ENCODE measurements at places on chromosomes 2 and 18.
A peak's percentile ranks its signal among the peaks of the same experiment; 100 is the strongest.

GRCh38 chr2:212242724-212243123, 295.9 kb downstream of the ERBB4 start:
- peak; percentile 93 for DNase-seq

- no peak for DNase-seq
These were observed 14.6 kb downstream of the UGP2 start for GRCh38 chr2:63856303-63856603.

- no peak for DNase-seq
These were observed 44.4 kb upstream of the MBP start for GRCh38 chr18:77177009-77177408.

DNA sequence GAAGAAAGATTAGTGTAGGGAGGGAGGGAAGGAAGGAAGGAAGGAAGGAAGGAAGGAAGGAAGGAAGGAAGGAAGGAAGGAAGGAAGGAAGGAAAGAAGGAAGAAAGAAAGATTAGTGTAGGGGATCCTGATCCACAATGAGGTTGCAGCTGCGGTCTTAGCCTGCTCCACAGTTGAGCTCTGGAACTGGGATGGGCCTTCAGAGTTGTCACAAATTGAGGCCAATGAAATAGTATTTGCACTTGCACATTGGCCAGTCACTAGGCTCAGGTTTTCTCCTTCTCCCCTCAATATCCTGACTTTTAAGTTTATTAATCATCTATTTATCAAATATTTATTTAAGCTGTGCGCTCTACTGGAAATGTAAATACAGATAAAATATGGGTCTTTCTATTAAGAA, 34.3 kb downstream of the DOK6 start:
- DNase-seq: no peak

DNA sequence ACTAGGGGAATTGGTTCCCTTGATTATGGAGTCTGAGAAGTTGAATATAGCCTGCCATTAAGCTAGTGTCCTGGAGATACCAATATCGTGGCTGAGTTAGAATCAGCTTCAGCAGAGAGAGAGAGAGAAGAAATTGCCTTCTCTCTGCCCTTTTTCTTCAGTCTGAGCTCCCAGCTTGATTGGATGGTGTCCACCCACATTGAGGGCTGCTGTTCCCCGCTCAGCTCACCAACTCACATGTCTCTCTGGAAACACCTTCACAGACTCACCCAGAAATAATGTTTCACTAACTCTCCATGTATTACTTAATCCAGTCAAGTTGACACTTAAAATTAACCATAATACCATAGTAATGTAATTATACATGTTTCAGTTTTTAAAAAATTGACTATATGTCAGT, 17.9 kb upstream of the TRIM43 start:
- DNase-seq: no peak

- DNase-seq: no peak
These were observed 15.5 kb upstream of the SPATA3 start for GRCh38 chr2:230980468-230980867.
